ENCODE measurements at places on chromosomes 12 and 14. TPM values are rescaled to one million over a fixed set of nuclear protein-coding genes. Genes with fewer than 3 reads are reported as not detected.

The GUCY2C gene
- total RNA-seq = not detected

GRCh38 chr14:102323102-102323501 lies 3.6 kb downstream of the ZNF839 start:
- peak; percentile 50 for DNase-seq

DNA sequence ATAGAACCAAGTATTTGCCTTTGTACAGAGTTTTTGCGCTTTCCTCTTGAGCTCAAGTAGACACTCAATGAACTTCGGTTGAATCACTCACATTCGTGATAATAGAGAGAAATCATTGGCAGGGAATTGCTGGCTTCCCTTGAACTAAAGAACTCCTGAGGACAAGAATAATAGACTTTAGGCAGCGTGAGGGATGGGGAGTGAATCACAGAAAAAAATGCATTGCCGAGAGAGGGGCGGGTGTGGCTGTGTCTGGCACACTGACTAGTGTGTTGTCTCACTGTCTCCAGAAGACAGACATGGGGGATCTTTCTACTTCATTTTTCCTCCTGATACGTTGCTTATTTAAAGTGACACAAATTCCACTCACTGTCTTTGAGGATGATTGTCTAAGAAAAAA lies 805.2 kb downstream of the BCL11B start:
- DNase-seq = no peak

- no peak for DNase-seq
These were observed 73.9 kb upstream of the PRMT8 start for GRCh38 chr12:3417113-3417512.

The NANOG gene
- total RNA-seq = under 0.01 TPM

GRCh38 chr14:95314609-95315008 lies 5.1 kb downstream of the CLMN start:
- DNase-seq = no peak

The OAS1 gene
- 8.8 TPM for total RNA-seq

DNA sequence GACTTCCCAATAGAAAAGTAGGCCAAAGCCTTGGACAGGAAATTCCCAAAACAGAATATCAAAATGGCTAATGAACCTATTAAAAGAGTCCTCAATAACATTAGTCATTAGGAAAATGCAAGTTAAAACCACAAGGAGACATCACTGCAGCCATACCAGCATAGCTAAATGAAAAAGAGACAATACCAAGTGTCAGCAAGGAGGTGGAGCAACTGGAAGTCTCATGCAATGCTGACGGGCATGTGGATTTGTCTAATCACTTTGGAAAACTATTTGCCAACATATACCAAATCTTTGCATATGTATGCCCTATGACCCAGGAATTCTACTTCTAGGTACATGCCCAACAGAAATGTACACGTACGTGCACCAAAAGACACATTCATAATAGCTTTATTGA lies 60.5 kb upstream of the PLEKHG3 start:
- no peak for DNase-seq

DNA sequence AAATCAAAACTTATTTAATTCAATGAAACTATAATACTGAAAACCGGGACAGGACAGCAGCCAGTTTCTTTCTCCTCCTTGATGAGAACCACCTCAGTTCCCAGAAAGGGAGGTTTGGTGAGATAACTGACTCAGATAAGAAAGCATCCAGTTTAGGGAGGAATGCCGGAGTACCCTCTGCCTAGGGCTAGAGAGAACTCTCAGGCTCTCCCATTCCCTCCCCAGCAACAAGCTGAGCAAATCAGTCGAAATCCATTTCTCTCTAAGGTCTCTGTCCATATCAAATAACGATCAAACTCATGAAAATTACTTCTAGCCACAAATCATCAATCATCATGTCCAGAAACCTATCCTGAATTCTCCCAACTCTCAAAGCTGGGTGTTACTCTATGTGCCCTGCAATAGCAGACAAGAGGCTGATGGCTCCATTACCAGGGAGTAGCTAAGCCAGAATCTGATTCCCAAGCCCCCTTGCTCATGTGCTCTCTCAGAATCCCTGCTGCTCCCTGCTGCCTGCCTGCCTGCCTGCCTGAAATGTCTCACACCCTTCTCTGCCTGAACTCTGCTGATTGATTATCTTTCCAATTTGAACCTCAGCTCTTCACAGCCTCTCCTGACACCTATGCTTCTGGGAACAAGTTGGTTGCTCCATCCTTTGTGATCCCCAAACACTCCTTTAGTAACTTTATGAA lies 49.4 kb downstream of the SLC25A47 start:
- no peak for DNase-seq

- DNase-seq = no peak
These were observed 80.8 kb downstream of the MNAT1 start for GRCh38 chr14:60815371-60815770.

The HNF1A gene
- total RNA-seq = 0.10 TPM

DNA sequence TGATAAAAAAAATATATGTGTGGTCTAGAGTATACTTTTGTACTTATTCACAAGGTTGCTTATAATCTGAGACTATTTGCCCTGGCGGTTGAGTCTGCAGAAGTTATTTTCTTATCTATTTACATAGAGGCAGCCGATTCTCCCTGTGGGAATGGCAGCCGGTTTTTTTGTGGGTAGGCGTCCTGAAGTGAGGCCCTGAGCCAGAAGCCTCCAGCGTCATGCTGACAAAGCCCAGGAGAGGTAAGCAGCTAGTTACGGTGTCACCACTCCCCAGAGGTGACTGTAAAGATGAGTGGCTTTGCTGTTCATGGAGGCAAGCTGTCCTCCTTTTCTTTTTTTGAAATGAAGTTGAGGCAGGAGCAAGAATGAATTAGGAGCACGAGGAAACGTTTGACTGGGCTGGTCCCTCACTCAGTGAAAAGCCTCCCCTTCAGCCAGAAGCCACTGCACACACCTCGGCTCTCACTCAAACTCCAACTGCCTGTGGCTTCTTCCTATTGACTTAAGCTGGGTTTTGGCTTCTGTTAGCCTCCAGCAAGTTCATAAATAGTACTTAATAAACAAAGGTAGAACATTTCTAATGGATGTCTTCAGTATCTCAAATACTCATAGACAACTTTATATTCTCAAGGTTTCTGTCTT lies 21.5 kb downstream of the PAX9 start:
- no peak for DNase-seq

DNA sequence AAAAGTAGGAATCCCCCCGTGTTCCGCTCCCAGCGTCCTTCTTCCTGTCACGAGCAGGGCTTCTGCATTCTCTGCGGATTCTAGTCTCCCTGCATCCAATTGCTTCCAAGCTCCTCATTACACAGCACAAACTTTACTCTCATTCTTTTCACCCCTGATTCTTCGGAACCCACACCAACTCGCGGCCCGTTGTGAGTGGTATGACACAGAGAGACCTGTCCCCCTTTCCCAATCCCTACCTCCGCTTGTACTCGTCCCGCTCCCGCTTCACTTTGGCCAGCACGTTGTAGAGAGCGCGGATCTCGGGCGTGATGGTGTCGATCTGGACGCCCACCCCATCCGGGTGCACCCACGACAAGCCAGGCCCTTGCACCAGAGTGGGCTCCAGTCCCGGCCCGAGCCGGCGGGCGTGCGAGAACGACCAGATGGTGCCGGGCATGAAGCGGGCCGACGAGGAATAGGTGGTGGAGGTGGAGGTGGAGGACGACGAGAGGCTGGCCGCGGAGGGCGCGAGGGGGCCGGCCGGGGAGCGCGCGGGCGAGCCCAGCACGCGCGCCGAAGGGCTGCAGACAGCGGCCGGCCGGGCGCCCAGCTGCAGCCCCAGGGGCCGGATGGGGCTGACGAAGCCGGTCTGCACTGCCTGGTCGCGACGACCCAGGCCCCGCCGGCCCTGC lies 687 bp downstream of the IFFO1 start:
- DNase-seq = no peak

GRCh38 chr12:104746467-104747088 lies 211.5 kb downstream of the SLC41A2 start:
- DNase-seq = no peak

- DNase-seq = no peak
These were observed 136.4 kb downstream of the MDGA2 start for GRCh38 chr14:47539031-47539461.

The EML5 gene
- 29.5 TPM for total RNA-seq

DNA sequence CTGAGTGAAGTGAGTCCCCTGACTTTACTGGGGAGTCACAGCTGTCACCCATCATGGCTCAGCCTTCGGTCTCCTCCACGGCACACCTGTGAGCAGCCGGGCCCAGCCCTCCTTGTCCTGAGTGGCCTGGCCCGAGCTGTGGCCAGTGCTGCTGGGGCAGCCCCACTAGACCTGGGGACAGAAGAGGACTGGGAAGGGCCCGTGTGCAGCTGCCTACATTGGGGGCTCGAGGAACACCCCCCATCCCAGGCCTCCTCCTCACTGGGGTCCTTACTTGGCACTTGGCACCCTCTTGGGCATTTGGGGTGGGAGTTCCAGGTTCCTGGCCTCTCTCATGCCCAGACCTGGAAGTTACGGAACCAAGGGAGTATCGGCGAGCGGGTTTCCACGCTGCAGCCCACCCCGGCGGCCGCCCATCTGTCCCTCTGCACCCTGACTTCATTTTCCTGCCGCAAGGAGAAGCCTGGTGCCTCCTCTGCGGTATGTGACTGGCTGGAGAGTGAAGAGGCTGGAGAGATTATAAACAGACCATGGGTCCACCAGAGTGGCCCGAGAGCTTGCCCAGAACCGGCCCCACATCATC lies 179.7 kb downstream of the KIF26A start:
- DNase-seq = peak; percentile 24

The CAPZA3 gene
- total RNA-seq = not detected

The SLC15A4 gene
- 22.5 TPM for total RNA-seq

- DNase-seq = peak; percentile 18
These were observed 70.0 kb downstream of the SLC38A6 start for GRCh38 chr14:61051051-61051450.

GRCh38 chr12:105721051-105721825 lies 390.7 kb downstream of the C12orf75 start:
- no peak for DNase-seq

DNA sequence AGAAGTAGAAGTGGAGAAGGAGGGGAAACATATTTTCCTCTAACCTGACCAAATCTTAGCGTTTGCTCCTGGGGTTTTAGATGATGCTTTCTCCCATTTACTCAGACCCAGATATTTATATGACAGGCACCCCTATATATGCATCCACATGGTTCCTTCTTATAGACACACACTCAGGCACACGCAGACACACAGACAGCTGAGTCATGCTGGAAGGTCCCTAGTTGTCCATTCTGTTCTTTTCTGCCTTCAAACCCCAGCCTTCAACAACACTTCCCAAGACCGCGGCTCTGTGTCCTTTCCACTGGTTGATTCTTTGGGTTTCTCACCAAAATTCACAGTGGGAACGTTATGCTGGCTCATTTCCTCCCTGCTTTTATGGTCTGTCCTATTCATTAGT lies 52.1 kb downstream of the HSPB8 start:
- DNase-seq = no peak

DNA sequence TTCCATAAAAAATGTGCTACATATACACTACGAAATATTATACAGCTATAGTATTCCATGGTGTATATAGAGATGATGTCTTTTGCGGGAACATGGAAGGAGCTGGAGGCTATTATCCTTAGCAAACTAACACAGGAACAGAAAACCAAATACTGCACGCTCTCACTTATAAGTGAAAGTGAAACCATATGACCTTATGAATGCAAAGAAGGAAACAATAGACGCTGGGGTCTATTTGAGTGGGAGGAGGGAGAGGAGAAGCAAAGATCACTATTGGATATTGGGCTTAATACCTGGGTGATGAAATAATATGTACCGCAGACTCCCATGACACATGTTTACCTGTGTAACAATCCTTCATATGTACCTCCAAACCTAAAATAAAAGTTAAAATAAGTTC lies 142.8 kb downstream of the LRFN5 start:
- no peak for DNase-seq

GRCh38 chr12:64400041-64400440 lies 4.2 kb upstream of the XPOT start:
- no peak for DNase-seq

The CTDSP2 gene
- 73.1 TPM for total RNA-seq

The SLC38A4 gene
- total RNA-seq = 0.48 TPM

GRCh38 chr14:55356913-55357312 lies 54.7 kb downstream of the ATG14 start:
- DNase-seq = no peak

All from ovary (tissue), 10 donors.